ENCODE measurements at places on chromosomes 16 and 17.
A peak's percentile ranks its signal among the peaks of the same experiment; 100 is the strongest.

DNA sequence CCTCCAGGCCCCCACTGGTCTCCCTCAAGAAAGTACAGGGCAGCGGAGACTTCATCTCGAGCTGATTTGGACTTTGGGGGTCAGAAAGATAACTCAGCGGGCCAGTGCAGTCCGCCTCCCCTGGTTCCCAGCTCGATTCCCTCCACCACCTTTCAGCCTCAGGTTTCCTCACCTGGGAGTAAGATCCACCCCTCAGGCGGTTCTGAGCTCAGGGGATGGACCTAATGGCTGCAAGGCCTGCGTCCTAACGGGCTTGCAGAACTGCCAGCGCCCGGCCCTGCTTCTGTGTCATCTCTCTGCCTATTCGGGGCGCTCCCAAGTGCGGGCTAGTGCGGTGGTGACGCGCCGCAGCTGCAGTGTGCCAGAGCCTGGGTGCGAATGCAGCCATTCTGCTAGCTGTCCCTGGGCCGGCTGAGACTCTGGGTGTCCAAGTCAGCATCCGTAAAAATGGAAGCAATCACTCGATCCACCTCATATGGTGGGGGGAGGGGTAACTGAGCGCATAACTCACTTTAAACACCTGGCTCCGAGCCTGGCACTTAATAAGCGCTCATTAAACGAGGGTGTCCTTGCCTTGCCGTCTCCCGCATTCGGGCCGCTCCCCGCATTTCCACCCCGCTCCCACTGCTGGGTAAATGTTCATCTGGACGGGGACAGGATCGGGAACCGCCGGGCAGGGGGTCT, 129.6 kb upstream of the LHX1 start:
- H3K4me3 ChIP-seq: no peak overlapping the region
- H3K27me3 ChIP-seq: no peaks in the 10 kb centered on the region
- H3K4me1 ChIP-seq: peaks cover 10% of the 10 kb centered on the region
- no peaks in the 10 kb centered on the region for H3K36me3 ChIP-seq

DNA sequence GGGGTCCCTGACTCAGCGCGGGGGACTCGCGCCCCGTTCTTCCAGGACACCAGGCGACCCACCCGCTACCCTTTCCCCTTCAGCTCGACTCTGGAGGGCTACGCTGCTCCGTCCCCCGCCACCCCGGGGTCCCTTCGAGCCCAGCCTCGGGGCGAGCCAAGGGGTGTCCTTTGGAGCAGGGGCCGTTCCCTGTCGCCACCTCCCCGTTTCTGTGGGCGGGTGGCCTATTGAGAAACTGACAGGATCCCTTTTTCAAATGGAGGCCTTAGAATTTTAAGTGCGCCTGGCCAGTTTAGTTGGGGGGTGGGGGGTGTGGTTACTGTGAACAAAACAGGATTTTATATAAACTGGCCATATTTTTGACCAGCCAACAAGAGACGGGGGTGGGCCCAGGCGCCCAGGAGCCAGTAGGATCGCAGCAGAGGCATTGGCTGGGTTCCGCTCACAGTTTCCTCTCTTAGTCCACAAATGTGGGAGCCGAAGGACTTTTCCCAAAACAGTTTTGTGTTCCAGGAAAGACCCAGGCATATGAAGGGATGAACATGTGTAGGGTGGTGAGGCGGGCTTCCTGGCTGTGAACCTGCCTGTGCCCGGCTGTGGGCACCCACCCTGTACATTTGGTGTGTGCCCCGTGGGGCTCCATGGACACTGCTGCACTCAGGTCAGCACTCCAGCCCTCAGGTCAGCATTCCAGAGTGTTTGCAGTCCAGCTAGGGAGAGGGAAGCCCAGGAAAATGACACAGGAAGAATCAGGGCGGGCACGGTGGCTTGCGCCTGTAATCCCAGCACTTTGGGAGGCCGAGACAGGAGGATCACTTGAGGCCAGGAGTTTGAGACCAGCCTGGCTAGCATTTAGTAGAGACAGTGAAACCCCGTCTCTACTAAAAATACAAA, 722 bp upstream of the TIMP2 start:
- no peak overlapping the region for H3K4me3 ChIP-seq
- no peaks in the 10 kb centered on the region for H3K36me3 ChIP-seq
- peak overlapping the region; percentile 93 for H3K27ac ChIP-seq
- H3K4me1 ChIP-seq: peaks cover 36% of the 10 kb centered on the region

DNA sequence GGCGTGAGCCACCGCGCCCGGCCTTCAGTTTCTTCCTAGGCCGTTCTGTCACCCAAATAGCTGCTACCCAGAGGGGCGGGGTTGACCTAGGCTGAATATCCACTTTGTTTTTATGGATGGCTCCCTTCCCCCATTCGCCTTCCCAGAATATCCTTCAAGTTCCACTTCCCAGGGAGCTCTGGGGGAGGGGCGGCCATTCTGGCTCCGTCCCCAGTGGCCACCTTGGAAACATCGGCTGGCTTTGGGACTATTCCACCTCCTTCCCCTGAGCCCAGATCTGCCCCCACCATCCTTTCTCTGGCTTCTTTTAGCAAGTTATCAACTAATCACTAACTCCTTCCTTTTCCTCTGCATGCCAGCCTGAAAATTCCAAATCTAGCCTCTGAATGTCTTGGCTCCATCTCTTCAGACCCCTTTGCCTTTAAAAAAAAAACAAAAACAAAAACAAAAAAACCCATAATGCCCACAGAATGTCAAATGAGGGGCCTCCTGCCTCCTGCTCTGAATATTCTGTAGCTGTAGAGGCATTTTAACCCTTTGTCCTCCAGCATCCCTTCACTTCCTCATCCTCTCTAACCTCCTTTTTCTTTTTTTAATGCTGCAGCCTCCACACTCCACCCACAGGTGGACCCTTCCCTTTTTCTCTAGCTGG, 6.4 kb downstream of the ATP1B2 start:
- DNase-seq: peak; percentile 46
- no peaks in the 10 kb centered on the region for H3K27me3 ChIP-seq
- H3K4me3 ChIP-seq: no peak overlapping the region
- H3K36me3 ChIP-seq: no peaks in the 10 kb centered on the region
- no peak overlapping the region for H3K27ac ChIP-seq

DNA sequence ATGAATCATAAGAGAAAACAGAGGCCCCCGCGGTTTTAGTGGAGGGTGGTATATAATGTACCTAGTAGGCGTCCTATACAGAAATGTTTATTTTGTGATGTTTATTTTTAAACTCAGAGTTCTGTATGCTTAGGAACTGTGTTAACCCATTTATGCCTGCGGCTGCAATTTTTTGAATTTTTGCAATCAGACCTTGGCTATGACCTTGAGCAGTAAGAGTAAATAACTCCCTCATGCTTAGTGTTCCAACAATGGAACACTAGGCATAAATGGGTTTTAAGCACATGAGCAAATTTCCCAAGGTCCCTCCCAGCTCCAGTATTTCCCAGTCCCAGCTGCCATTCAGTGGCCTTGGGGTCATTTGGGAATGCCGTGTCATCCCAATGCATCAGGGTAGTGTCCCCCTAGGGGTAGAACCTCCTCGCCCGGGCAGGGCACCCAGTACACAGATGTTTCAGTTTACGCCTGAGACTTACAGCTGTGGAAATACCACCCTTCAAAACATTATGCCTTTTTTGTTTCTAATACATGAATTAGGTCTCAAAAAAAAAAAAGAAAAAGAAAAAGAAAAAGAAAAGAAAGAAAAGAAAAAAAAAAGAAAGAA, 605.8 kb upstream of the CDH11 start:
- no peak for DNase-seq
- no peaks in the 10 kb centered on the region for H3K27me3 ChIP-seq
- H3K36me3 ChIP-seq: no peaks in the 10 kb centered on the region
- H3K27ac ChIP-seq: no peak overlapping the region
- no peaks in the 10 kb centered on the region for H3K4me1 ChIP-seq

DNA sequence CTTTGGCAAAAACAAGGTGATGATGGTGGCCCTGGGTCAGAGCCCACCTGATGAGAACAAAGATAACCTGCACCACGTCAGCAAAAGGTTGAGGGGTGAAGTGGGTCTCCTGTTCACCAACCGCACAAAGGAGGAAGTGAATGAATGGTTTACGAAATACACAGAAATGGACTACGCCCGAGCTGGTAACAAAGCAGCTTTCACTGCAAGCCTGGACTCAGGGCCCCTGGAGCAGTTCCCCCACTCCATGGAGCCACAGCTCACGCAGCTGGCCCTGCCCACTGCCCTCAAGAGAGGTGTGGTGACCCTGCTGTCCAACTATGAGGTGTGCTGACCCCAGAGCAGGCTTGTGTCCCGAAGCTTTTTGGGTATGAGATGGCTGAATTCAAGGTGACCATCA, 29.7 kb upstream of the DLX4 start:
- H3K27me3 ChIP-seq: no peaks in the 10 kb centered on the region
- H3K36me3 ChIP-seq: no peaks in the 10 kb centered on the region
- H3K4me1 ChIP-seq: no peaks in the 10 kb centered on the region
- H3K27ac ChIP-seq: no peak overlapping the region
- no peak for DNase-seq

GRCh38 chr17:60528828-60529227, 2.8 kb upstream of the APPBP2 start:
- no peaks in the 10 kb centered on the region for H3K27me3 ChIP-seq
- no peak for DNase-seq
- peaks cover 1% of the 10 kb centered on the region for H3K4me1 ChIP-seq
- H3K27ac ChIP-seq: no peak overlapping the region
- no peaks in the 10 kb centered on the region for H3K36me3 ChIP-seq

DNA sequence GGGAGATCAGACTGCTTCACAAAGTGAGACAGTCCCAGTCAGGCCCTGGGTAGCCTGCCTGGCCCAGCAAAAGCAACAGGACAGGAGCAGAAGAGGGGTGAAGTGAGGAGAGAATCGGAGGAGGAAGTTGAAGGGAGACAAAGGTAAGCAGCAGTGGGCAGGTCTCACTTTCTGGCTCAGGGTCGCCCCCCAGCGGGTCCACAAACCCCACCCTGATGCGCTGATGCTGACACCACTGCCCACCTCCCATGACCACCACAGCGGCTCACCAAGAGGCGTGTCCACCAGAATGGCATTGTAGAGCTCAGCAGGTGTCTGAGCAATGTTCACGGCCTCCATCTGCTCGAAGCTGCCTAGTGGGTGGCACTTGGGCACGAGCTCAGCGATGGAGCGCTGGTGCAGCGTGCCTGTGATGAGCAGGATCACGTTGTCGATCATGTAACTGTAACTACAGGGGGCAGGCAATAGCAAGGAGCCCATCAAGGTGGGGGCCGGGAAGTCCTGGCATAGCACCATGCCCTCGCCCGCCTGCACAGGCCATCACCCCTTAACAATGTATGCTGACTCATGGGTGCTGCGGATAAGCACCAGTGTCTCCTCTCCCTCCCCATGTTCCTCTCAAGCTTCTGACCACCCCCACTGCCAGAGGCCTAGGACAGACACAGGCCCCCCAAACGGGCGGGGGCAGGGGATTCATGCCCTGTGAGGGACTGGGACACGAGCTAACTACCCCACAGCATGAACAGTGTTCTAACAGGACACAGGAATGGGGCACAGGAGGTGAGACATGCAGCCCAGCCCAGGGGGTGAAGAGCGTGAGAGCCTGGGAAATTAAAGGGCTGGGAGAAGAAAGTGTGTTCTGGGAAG, 13.6 kb downstream of the HSD11B2 start:
- no peaks in the 10 kb centered on the region for H3K36me3 ChIP-seq
- no peak overlapping the region for H3K27ac ChIP-seq
- peaks cover 73% of the 10 kb centered on the region for H3K4me1 ChIP-seq
- H3K27me3 ChIP-seq: no peaks in the 10 kb centered on the region
- H3K4me3 ChIP-seq: no peak overlapping the region

GRCh38 chr17:63445571-63445953, 544 bp downstream of the CYB561 start:
- peaks cover 56% of the 10 kb centered on the region for H3K4me1 ChIP-seq
- H3K27me3 ChIP-seq: no peaks in the 10 kb centered on the region
- DNase-seq: peak; percentile 83
- H3K36me3 ChIP-seq: no peaks in the 10 kb centered on the region

DNA sequence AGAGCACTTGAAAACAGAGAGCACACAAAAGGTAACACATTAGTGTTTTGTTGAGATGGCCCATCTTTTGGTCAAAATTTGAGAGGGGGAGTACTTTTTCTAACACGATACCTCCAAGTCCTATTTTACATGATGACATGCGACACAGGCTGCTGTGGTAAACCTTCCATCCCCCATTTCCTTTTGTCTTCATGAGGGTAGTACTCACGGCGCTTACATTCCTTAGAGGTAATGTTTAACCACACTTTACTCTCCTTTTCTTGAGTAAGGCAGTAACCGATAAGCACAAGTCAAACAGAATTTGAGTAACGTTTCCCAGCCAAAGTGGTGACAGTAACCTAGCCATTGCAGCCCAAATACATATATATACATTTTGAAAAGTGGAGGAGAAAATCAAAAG, 35.8 kb upstream of the PITPNM3 start:
- H3K4me1 ChIP-seq: peaks cover 6% of the 10 kb centered on the region
- no peak overlapping the region for H3K4me3 ChIP-seq
- no peak for DNase-seq
- peaks cover 15% of the 10 kb centered on the region for H3K36me3 ChIP-seq
- no peaks in the 10 kb centered on the region for H3K27me3 ChIP-seq

- no peak overlapping the region for H3K27ac ChIP-seq
- H3K4me3 ChIP-seq: no peak overlapping the region
- H3K36me3 ChIP-seq: no peaks in the 10 kb centered on the region
- H3K4me1 ChIP-seq: no peaks in the 10 kb centered on the region
- DNase-seq: no peak
Observed at GRCh38 chr17:39765766-39766165, 28.0 kb downstream of the GRB7 start.

- no peak overlapping the region for H3K27ac ChIP-seq
- no peaks in the 10 kb centered on the region for H3K27me3 ChIP-seq
- H3K4me3 ChIP-seq: no peak overlapping the region
- no peak for DNase-seq
Observed at GRCh38 chr17:38452719-38453118, 24.5 kb downstream of the ARHGAP23 start.

DNA sequence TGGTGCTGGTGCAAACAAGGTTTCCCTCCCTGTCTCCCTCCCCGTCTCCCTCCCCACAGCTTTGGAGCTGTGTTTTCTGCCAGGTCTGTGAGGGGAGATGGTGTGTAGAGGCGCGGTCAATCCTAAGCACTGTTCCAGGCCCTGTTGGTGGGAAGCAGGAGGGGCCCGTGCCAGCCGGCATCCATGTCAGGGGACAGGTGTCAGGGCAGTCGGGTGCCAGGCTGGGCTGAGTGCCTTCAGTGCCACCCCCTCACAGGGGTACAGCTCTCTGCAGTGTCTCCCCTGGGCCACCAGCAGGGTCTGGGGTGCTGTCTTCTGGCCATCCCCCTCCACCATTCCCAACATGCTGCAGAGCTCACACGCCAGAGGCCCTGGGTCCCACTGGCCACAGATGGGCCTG, 73.6 kb downstream of the KLHDC4 start:
- H3K27me3 ChIP-seq: no peaks in the 10 kb centered on the region
- no peak overlapping the region for H3K27ac ChIP-seq
- H3K4me1 ChIP-seq: no peaks in the 10 kb centered on the region
- DNase-seq: no peak

- peaks cover 6% of the 10 kb centered on the region for H3K36me3 ChIP-seq
- no peak overlapping the region for H3K4me3 ChIP-seq
- no peaks in the 10 kb centered on the region for H3K27me3 ChIP-seq
- H3K27ac ChIP-seq: no peak overlapping the region
Observed at GRCh38 chr17:46049656-46050055, 50.6 kb downstream of the STH start.

- no peaks in the 10 kb centered on the region for H3K4me1 ChIP-seq
- no peaks in the 10 kb centered on the region for H3K36me3 ChIP-seq
- DNase-seq: no peak
Observed at GRCh38 chr17:34413443-34414119, 50.5 kb upstream of the CCL1 start.

GRCh38 chr17:81858967-81859905, 1.1 kb downstream of the P4HB start:
- DNase-seq: no peak
- peak overlapping the region; percentile 86 for H3K4me3 ChIP-seq
- H3K27me3 ChIP-seq: no peaks in the 10 kb centered on the region
- H3K4me1 ChIP-seq: peaks cover 72% of the 10 kb centered on the region
- H3K36me3 ChIP-seq: peaks cover 3% of the 10 kb centered on the region

GRCh38 chr17:27873211-27873610, 20.0 kb downstream of the LYRM9 start:
- H3K27ac ChIP-seq: no peak overlapping the region
- DNase-seq: no peak
